ENCODE measurements at places on chromosomes 7 and 10.

GRCh38 chr10:30467651-30468338, 33.8 kb downstream of the MAP3K8 start:
- DNase-seq: no peak

- no peak for DNase-seq
Measured at GRCh38 chr7:2930310-2931033, 86.4 kb upstream of the GNA12 start.

- DNase-seq: no peak
Measured at GRCh38 chr10:94402843-94403379, 570 bp downstream of the TBC1D12 start.

DNA sequence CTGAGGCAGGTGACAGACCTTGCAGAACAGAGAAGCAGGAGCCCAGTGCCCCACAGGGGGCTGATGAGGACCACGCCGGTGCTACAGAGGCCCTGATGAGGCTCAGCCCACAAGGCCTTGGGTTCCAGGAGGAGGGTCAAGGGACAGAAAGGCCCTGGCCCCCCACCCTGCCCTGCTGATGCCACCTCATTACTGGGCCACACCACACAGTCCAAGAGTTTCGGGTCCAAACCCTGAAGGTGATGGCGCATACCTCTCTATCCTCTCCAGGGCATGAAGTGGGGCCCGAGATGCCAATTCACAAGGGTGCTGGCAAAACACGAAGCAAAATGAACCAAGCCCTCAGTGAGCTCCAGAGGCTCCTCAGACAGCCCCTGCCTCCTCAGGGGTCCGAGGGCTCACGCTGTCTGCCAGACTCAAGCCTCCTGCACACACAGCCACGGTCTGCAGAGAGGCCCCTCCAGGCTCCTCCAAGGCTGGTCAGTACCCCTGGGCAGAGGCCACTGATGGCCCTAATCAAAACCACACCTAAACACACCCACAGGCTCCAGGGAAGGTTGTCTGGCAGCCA, 32.3 kb downstream of the RASGEF1A start:
- no peak for DNase-seq

DNA sequence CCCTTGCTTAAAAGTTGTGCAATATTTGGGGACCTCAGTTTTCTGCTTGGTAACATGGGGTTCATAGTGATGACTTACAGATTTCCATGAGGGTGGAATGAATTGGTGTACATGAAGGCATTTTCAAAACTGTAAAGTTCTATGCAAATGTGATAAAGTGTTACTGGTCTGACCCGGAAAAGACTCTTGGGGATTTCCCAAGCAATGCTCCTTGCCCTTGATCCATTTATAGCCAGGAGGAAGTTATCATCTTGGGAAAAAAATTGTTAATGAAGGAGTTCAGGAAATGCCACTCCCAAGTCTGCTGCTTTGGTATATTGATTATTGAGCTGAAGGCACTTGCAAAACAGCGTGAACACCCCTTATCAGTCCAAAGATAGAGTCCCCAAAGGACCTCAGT, 96.3 kb upstream of the ZPBP start:
- DNase-seq: no peak

DNA sequence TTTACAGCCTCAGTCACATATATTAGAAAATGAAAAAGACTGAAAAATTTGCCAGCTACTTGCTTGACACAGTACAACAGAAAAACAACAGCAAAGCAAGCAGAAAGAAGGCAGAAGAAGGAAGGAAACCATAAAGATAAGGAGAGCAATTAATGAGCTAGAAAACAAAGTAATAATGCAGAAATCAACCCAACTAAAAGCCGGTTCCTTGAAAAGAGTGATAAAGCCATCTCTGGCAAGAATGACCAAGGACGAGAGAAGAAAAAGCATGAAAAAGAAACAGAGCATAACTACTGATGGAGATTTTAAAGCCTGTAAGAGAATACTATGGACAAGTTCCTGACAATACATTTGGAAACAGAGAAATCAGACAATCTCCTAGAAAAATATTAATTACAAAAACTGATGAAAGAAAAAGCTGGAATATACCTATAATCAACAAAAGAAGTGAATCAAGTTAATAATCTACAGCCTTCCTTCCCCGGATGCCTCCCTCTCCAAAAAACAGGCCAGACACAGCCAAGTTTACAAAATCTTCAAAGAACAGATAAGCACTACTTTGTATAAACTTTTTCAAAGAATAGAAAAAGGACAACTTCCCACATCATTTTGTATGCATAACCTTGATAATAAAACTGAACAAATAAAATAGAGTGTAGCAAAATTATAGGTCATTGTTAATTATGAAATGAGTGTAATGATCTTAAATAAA, 204.0 kb downstream of the BAMBI start:
- no peak for DNase-seq

DNA sequence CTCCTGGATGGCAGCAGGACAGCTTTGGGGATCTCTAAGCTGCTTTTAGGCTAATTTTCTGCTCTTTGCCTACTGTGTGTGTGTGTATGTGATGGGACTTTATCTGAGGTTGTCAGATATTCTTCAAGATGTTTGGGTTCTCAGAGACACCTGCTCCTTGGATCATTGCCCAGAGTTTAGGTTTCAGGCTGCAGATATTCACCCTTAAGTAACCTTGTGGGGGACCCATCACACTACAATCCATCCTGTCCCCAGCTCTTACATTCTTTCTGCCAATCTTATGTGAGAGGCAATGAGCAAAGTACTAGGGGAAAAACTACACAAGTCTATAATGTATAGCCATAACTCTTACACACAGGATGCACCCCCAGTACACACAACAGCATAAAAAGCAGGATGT, 263.0 kb upstream of the ZWINT start:
- DNase-seq: no peak

Measured in activated CD4-positive, alpha-beta T cell treated with anti-CD3 and anti-CD28 coated beads, Interleukin-2, amount 50 U/mL, for 1 hour (primary cell).